ENCODE measurements at places on chromosomes 7 and 10. TPM values are rescaled to one million over a fixed set of nuclear protein-coding genes. Genes with fewer than 3 reads are reported as not detected.

DNA sequence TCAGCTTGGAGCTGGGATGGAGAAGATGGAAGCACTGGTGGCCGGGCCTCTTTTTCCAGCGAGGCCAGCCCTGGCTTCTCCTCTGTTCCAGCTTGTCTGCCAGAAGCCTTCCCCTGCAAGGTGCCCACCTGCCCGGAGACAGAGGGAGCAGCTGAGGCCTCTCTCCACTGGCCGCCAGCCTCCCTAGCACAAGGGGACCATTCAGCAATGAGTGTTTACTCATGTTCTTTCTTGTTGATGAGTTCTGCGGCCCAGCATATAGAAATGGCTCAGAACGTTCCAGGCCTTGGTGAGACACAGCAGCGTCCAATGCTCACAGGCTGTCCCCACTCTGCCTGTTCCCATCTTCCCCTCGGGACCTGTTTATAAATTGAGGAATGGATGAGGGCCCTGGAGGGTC lies 47.3 kb downstream of the CHST3 start:
- DNase-seq, result no peak

DNA sequence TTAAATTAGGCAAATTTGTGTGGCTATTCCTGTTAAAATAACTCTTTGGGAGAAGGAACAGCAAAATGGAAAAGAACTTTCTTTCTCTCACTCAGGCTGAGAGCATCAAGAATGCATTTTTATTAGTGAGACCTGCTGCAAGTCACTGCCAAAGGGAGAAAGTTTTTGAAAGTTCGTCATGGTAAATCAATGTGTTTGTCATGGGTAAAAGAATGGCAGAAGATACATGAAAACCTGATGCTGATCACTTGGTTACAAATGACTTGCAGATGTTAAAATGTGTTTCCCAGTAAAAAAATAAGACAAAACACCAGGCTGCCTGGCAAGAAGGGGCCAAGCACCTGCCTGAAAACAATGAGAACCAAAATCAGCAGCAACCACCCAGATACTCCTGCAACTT lies 484.7 kb upstream of the NRP1 start:
- no peak for DNase-seq

DNA sequence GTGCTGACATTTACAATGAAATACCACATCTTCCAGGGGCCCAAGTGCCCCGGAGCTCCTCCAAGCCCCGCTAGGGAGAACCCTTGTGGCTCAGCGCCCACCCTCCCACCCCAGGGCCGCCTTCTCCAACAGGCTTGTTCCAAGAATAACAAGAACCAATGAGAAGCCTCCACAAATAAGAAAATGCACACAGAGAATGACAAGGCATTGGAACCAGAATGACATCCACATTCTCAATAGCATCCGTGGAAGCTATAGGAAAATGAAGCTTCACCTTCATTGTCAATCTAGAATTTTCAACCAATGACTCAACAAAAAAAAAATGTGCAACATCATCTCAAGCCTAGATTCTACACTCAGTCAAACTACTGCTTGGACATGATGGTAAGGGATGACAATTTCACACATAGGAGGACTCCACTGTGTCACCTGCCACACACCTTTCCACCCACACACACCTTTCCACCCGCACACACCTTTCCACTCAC lies 50.4 kb upstream of the PPP2R2D start:
- DNase-seq, result no peak

Gene GLI3
- 13.3 TPM for polyA plus RNA-seq

All from renal pelvis (tissue), 12 donors.